ENCODE measurements at places on chromosomes 4 and X. TPM values are rescaled to one million over a fixed set of nuclear protein-coding genes. Genes with fewer than 3 reads are reported as not detected.

DNA sequence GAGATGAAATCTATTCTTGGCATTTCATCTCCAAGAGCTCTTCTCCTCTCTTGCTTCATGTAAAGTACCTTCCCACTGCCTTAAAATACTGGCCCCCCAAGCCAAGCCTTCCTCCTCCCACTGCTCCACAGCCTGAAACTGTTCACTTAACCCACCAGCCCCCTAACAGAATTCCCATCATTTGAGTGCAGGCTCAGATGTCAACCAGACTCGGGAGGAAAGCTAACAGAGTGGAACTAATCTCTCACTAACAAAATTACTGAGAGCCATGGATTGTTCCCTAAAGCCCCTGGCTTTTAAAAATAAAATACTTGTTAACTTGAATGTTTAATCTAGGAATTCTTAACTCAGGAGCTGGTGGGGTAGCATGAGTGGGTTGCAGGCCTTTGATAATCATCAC lies 7.1 kb upstream of the DCUN1D4 start:
- no peak for DNase-seq

DNA sequence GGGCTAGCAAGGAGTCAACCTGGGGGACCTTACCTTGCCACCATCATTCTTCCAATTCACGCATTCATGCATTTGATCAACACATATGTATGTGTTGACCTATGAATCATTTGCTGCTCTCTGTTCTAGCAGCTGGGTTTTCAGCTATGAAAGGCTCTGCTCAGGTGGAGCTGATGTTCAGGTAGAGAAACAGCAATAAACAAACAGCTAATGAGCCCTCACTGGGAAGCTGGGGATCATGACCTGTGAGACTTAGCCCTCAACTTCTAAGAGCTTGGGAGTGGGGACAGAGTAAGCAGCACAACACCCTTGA lies 1.6 kb upstream of the OTOP1 start:
- DNase-seq = no peak

DNA sequence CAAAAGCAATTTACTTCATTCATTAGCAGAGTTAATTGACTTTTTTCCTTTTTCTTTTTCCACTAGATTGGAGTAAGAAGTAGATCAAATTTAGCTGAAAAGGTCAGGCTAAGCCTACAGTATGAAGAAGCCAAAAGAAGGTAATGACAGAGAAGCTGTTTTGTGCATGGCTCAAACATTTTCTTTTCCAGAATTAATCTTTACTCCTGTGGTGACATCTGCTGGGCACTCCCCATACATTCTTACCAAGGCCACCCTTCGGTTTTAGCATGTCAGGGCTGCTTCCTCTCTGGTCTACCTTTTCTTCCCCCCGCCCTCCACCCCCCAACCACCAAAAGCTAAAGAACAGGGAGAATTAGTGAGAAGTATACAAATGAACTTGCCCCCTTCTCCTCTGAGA lies 70.2 kb downstream of the CLDN22 start:
- no peak for DNase-seq

- no peak for DNase-seq
Measured at GRCh38 chr4:73800206-73800605, 36.3 kb upstream of the CXCL6 start.

GRCh38 chrX:18899796-18900380 lies 84.0 kb downstream of the PHKA2 start:
- no peak for DNase-seq

DNA sequence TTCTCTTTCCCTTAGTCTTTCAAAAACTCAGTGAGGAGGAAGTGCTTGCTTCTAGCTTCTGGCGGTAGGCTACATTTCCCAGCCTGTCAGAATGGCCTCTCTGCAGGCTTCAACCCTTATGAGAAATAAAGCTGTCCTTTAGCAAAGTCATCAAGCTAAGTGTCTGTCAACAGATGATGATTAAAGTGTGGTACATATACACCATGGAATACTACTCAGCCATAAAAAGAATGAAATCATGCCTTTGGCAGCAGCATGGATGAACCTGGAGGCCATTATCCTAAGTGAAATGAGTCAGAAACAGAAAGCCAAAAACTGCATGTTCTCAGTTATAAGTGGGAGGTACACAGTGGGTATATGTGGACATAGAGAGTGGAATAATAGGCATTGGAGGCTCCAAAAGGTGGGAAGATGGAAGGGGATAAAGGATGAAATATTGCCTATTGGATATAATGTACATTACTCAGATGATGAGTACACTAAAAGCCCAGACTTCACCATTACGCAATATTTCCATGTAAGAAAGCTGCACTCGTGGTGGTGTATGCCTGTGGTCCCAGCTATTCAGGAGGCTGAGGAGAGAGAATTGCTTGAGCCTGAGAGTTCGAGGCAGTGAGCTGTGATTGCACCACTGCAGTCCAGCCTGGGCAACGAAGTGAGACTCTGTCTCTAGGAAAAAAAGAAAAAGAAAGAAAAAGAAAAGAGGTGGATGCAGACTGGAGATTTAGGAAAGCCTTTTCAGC lies 7.9 kb downstream of the TRIM2 start:
- no peak for DNase-seq

DNA sequence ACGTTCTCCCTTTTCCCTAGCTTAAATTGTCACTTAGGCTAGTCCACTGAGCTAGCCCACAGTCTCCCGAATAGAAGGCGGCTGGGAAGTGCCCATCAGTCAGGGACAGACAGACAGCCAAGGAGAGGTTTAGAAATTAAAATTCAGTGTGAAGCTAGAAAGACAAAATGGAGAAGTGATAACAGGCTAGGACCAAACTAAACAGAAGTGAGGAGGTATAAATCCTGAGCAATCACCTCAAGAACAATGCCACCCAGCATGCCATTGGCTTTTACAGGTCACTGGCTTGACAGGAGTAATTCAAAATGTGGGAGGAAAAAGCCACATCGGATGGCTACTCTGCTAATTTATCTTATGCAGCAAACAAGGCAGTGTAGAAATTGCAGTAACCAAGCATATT lies 138.9 kb downstream of the MAPK10 start:
- no peak for DNase-seq

DNA sequence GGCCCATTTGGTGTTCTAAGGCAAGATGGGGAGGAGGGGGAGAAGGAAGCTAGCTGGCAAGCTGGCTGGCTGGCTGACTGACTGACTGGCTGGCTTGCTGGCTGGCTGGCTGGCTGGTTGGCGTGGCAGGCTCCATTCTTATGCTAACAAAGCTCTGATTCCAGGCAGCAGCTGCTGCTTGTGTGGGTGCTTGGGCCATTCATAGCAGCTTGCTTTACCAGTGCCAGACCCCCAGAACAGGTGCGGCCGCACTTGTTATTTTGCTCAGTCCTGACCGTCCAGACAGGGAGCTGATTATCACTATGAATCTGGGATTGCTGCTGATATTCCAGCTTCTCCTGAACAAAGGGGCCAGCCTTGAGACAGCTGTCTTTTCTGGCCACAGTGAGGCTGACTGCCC lies 131.2 kb upstream of the PAK3 start:
- DNase-seq = peak; percentile 57

DNA sequence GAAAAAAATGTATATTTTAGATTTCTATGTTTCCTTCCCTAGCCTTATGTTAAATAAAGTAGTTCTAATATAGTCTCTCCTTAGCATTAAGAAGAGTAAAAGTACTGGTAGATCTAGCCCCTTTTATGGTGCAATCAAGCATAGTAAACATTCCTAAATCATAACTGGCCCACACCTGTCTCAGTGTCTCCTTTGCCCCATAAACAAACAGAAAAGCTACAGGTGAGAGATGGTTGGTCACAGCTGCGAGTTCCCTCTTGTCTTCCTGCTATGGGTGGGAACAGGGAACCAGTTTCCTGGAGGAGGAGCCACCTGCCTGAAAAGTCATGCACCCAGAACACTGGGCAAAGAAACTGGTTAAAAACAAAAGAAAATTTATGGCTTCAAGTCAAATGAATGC lies 16.6 kb downstream of the SOWAHB start:
- no peak for DNase-seq

DNA sequence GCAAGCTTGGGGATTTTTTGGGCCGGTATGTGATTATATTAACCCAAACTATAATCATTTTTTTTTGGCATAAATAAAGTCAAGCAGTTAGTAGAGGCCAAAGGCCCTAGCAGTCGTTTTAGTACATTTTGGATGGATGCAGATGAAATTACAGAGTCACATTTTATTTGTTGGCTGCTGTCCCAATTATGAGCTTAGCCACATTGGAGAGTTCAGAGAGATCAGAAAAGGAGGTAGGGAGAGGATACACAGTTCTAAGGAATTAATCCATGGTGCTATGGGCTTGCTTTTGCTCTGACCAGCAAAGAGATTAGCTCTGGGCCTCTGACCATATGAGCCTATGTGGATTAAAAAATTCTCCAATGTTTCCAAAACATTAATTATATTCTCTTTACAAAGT lies 395.1 kb downstream of the RAPGEF2 start:
- DNase-seq = no peak

DNA sequence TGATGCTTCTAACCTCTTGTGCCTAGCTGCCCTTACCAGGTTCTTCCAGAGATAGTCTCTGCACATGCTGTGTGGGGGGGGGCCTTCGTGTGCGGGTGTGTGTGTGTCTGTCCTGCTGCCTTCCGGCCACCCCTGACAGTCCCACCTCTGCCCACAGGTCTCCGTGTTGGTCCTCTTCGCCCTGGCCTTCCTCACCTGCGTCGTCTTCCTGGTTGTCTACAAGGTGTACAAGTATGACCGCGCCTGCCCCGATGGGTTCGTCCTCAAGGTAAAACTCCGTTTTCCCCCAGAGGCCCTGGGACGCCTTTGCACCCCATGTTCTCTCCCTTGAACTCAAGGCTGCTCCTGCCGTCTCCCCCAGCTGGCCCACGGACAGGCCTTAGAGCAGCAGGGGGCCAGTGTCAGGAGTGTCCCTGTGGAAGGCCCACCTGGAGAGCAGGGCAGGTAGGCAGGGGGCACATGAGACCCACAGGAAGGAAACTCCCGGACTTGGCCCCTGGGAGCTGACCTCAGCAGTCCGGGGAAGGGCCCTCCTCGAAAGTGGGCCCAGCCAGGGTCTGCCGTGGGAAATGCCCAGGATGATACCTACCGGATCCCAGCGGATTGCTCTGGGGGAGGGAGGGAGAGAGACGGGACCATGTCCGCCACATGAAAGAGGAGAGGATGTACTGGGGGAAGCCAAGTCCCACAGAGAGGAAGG lies 22.7 kb downstream of the NSG1 start:
- DNase-seq = no peak

GRCh38 chr4:152328582-152328981 lies 207.3 kb downstream of the FBXW7 start:
- DNase-seq = no peak

- DNase-seq = no peak
Measured at GRCh38 chrX:69618803-69619202, 2.9 kb downstream of the EDA start.

- DNase-seq = no peak
Measured at GRCh38 chrX:63506320-63506719, 155.2 kb upstream of the SPIN4 start.

DNA sequence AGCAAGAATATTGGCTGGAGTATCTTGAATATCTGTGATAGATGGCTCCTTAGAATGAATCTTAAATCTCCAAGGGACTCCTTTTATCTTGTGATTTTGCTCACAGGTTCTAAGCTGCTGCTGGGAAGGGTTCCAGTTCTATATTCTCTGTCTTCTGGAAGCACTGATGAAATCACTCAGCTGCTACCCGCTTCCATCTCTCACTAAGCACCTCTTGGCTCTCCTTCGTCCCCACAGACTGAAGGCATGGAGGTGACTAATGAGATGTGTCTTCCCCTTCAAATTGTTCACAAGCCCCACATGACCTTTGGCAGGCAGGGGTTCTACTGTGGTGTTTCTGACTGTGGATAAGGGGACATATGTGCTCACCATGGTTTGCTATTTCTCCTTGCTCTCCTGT lies 75.9 kb downstream of the C4orf51 start:
- no peak for DNase-seq

DNA sequence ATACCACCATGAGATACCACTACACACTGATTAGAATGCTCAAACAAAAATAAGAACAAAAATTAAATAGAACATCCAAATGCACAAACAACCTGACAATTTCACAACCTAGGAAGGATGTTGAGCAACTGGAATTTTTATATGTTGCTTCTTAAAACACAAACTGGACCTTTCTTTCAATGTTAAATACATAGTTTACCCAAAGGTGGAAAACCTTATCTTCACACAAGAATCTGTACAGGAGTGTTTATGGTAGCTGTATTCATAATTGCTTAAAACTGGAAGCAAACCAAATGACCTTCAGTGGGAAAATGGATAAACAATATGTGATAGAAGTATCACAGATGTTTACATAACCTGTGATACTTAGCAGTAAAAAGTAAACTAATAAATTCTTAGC lies 573.8 kb downstream of the MAGEB5 start:
- DNase-seq = no peak

DNA sequence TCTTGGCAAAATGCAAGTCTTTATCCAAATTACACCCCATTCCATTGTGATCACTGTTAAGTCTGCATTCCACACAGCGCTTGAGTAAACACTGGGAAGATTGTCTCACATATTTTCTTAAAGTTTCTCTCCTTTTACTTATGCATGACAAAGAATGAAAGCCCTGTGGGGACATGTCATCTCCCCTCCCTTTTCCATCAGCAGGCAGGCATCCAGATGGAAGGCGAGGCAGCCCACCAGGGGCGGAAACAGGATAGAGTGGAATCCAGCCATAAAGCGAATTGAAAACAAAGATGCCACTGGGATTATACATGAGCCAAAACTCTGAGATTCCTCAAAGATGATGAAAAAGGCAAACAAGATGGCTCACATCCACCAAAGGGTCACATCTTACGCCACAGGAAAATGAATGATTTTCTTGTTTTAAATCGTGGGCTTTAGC lies 78.2 kb downstream of the AFAP1 start:
- no peak for DNase-seq

- DNase-seq = no peak
Measured at GRCh38 chr4:116066711-116067245, 953.4 kb upstream of the NDST4 start.

DNA sequence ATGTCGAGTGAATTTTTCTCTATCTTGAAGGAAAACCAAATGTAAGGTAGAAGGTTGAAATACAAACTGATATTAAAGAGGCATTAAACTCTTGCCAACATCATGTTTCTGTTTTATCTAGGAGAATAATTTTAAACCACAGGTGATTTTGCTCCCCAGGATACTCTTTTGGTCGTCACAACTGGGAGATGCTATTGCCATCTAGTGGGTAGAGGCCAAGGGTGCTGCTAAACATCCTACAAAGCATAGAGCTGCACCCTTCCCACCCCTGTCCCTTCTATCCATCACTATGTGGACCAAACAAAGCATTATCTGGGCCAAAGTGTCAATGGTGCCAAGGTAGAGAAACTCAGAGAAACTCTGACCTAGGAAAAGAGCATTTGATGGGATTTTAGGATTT lies 154.6 kb upstream of the MAGEB2 start:
- no peak for DNase-seq

Gene DLG3
- 14.3 TPM for total RNA-seq

Gene APBB2
- 89.8 TPM for total RNA-seq

Gene TMEM47
- total RNA-seq = 37.5 TPM

Gene PAGE1
- total RNA-seq = not detected

Gene GC
- total RNA-seq = not detected

Gene SRPX
- total RNA-seq = 3.1 TPM

Gene TMEM165
- total RNA-seq = 346 TPM

Gene CSAG2
- total RNA-seq = not detected

Gene PASD1
- not detected for total RNA-seq

Gene HSFX2
- 2.6 TPM for total RNA-seq

Gene IDH3G
- 57.4 TPM for total RNA-seq

Data from dorsolateral prefrontal cortex (tissue), 122 donors.